Activated naive CD4-positive, alpha-beta T cell treated with anti-CD3 and anti-CD28 coated beads, Interleukin-2, amount 50 U/mL, for 16 hours (primary cell): ENCODE measurements at places on chromosomes 7 and 10.
A peak's percentile ranks its signal among the peaks of the same experiment; 100 is the strongest.

DNA sequence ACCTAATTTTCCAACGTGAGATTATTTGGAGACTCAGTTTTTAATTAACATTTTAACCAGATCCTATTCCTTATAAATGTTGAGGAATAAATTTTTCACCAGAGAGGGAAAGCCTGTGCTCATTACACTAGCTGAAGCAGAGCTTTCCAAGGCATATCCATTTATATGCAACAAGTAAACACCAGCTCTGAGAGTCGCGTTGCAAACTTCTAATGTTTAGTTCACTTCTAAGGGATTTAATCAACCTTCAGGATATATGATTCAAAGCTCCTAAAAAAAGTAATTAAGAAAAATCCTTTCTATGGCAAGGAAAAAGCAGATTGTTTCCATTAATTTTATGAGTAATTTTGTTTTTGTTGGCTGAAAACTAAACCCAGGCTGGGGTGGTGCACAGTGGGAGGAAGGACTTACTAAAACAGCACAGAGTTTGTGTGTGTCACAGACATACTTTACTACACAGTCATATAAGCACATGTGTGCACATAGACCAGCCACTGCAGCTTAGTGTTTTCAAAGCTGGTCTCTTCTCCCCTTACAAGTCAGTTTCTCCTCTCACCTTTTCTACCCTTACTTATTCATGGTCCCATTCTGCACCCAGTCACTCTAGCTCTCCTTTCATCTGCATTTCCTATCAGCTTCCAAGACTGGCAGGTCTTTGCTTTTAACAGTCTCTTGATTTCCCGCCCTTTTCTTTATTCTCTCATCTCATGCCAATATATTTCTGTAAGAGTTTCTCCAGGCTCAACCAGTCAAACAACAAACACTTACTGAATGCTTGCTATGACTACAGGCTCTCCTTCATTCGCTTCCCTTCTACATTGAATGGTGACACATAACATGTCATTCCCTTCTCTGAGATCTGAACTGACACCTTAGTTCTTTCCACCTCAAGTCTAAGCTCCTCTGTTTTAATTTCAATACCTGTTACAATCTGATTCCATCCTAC lies 81.1 kb upstream of the FZD1 start:
- no peak for DNase-seq

DNA sequence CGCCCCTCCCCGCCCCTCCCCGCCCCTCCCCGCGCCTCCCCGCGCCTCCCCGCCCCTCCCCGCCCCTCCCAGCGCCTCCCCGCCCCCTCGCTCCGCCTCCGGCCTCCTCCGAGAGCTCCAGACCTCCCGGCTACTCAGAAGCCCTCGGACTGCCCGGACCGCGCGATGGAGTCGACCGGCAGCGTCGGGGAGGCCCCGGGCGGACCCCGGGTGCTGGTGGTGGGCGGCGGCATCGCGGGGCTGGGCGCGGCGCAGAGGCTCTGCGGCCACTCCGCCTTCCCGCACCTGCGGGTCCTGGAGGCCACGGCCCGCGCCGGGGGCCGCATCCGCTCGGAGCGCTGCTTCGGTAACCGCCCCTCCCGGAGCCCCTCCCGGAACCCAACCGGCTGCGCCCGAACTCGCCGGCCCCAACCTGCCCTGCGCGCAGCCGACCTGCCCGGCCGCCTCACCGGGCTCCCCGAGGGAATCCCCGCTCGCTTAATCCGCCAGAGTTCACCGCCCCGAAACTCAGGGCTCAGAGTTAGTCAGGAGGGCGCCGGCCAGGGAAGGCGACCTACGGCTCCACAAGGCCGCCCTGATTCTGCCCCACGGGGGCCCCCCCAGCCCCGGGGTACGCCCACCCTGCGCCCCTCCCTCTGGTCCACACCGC lies at the start of gene PAOX:
Gene PAOX (plus strand): TSS at position 111 of the 649 bp plus-strand sequence. CDS start 55 bp downstream, at position 166.
- peak; percentile 59 for DNase-seq

DNA sequence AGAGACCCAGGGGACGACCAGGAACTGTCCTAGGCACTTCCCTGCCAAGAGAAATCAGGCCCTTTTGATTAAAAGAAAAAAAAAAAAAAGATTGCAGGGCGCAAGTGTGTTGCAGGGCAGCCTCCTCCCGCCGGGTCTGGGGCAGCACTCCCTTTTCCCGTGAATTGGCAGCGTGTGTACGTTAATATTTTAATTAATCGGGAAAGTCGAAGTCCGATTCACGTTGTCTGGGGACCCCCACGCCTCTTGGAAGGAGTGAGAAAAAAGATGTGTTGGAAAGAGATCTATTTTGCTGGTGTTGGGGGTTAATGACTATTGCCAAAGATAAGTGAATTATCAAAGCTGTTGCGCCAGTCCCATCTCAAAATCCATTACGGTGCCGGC lies 1.3 kb upstream of the EBF3 start:
- DNase-seq, result no peak

- DNase-seq, result no peak
These were observed 49.2 kb upstream of the CDK1 start for GRCh38 chr10:60729106-60729505.

DNA sequence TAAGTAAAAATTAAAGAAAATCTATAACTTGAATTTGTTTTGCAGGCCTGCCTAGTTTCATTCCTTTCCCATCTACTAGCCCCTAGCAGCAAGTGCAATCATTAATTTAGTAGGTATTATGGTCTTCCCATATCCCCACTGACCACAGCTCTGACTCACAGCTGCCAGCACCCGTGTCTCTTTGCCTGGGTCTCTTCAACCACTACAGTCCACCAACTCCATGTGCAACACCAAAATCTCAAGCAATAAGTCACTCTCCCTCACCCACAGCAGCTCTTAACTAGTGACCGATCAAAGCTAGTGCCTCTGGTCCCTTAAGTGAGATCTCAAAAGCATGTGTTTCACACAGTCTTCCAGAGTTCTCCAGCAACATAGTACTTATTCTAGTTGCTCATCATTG lies 26.0 kb upstream of the THSD7A start:
- DNase-seq, result no peak

DNA sequence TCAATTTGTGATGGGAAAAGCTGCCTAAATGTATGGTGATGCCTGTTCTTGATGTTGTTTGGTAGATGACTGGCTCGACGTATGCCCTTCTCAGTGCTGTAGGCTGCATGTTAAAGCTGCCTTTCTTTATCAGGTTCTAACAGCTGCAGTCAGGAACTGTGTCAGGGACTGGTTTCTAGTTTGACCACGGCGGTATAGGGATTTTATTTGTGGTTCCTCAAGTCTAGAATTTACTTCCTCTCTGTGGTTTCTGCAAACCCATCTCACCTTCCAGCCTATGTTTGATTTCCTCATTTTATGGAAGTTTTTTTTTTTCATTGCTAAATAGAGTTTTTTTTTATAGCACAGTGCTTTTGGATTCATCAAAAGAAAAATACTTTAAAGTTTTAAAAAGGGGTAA lies 26.5 kb downstream of the LMTK2 start:
- no peak for DNase-seq

DNA sequence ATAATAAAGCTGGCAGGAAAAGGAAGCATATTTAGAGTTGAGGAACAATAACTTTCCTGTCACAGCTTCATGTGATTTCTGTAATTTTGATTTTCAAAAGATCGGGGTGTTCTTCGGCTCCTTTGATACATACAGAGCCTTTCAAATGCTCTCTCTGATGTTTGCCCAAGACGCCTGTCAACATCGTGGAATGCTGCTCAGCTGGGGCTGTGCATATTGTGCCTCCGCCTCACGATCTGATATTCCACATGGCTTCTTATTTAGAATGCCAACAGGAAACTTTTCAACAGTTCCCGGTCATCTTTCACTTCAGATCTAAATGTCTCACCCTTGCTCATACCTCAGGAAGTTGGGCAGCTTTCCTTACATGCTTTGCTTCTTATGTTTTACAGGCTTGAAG lies 7.3 kb downstream of the NPY start:
- DNase-seq, result no peak

DNA sequence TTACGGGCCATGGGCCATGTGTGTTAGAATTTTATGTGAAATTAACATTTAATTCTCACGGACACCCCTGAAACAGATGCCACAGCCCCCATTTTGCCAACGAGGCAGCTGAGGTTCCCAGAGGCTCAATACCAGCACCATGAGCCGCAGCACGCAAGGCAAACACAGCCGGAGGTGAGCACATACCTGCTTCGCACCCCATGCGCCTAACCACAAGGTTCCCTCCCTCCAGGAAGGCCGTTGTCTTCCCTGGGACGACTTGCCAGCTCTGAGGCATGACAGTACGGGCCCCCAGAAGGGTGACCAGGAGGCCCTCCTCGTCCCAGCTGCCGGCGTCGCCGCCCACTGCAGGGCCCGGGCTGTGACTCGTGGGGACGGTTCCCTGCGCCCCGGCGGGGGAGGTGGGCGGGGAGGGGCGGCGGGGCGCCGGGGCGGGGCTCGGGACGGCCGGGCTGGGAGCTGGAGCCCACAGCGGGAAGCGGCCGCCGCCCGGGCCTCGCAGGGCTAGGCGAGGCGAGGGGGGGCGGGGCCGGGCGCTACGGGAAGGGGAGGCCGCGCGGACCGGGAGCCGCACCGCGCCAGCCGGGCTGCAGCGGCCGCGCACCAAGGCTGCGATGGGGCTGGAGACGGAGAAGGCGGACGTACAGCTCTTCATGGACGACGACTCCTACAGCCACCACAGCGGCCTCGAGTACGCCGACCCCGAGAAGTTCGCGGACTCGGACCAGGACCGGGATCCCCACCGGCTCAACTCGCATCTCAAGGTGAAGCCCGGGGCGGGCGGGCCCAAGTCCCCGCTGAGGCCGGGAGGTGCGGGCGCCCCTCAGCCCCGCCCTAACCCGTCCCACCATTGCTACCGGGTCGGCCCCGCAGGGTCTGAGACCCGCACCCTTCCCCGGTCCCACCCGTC lies at the start of gene CAV2:
Gene CAV2 (plus strand): TSS at position 571 of the 910 bp plus-strand sequence. CDS start 44 bp downstream, at position 615.
- DNase-seq, result peak; percentile 10

DNA sequence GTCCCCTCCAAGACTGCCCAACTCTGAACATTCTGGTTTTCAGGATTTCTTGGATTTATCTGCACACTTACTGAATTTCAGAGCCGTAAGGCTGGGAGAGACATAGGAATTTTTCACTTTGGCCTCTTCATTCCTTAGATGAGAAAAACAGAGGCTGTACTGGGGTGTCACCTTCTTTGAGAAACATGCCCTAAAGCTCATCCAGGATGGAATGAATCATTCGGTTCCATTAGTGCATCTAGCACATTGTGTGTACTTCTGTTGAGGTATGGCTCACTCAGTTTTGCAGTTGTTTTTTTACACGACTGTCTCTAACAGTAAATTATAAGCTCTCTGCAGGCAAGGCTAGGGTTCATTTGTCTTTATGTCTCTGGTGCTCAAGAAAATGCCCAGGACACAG lies 383.4 kb downstream of the GATA3 start:
- no peak for DNase-seq

DNA sequence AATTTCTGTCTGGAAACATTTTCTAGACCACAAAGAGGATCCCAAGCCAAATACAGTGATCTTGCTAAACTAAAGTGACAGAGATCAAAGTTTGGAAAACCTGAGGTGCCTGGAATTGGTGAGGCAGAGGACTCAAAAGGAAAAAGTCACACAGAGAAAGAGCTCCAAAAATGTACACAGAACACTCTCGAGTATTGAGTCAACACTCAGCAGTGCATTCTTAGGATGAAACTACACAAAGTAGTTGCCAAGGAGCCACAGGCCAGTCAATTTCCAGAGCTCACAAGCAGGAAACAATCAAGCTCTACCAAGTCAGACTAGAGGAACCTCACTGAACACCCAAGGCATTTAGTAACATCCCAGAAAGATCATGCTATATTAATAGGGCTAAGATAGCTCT lies 61.3 kb downstream of the MICU1 start:
- no peak for DNase-seq

DNA sequence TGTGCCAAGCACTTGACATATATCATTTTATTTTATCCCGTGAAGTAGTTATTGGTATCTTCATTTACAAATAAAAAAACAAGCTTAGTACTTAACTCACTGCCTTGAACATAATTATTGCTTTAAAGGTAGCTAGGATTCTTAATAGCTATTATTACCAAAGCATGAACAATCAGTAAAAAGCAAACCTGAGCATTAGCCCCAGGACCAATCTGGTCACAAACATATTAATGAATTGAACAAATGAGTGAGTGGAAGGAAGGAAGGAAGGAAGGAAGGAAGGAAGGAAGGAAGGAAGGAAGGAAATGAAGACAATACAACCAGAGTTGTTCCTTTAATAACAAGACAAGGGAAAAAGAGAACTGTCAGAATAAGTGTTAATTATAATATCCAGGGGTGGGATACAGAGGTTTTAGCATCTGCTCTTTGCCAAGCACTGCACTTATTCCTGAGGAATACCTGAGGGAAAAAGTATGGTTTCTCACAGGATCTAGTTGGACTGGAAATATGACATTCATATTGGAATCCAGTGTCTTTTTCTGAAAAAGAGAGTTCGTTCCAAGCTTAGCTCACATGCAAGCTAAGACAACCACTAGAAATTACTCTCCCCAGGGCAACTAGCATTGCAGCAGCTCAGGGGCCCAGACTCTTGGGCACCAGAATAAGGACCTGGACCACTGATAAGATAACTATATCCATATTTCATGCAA lies 172.9 kb upstream of the MGMT start:
- no peak for DNase-seq

DNA sequence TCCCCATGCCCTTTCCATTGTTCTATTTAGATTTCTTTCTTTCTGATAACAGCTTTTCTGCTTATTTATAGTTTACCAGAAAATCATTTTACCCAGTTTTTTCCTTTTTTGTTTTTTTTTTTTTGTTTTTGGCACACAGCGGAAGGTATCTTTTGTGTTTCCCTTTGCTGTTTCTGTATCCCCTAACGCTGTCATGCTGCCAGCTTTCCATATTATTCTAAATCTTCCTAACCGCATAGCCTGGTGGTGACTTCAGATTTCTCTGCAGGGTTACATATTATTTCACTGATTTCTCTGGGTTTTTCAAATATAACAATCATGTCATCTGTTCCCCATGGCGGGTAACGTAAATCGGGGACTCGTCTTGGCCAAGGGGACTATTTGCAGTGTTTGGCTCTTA lies 4.0 kb upstream of the SLC29A4 start:
- no peak for DNase-seq

GRCh38 chr10:93072225-93072712 lies 1.4 kb upstream of the CYP26A1 start:
- no peak for DNase-seq

DNA sequence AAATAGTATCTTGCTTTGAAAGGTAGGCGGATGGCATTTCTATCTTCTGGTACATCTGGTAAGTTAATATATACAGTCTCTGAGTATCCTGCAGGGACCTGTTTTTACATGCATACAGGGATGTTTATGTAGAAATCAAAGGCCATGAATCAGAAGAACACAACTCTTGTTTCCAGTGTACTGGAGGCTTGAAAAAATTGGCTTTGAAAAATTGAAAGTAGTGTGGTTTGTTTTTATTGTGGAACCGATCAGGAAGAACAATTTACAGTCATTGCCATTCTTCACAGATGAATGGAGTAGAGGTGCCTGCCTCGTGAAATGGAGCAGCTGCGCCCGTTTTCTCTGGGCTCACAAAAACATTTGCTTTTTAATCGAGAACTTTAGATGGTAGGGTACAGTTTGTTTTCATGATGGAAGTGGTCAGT lies 54.0 kb upstream of the RPA3 start:
- DNase-seq, result peak; percentile 21
